ENCODE measurements at places on chromosomes 3 and 15. TPM values are rescaled to one million over a fixed set of nuclear protein-coding genes. Genes with fewer than 3 reads are reported as not detected.
A peak's percentile ranks its signal among the peaks of the same experiment; 100 is the strongest.

GRCh38 chr3:46993986-46994385 lies 14.5 kb downstream of the NBEAL2 start:
- no peak overlapping the region for H3K4me3 ChIP-seq
- H3K27me3 ChIP-seq = no peaks in the 10 kb centered on the region
- peaks cover 6% of the 10 kb centered on the region for H3K36me3 ChIP-seq
- no peak overlapping the region for H3K27ac ChIP-seq
- H3K4me1 ChIP-seq = peaks cover 3% of the 10 kb centered on the region

The RBPMS2 gene
- 0.26 TPM for total RNA-seq

DNA sequence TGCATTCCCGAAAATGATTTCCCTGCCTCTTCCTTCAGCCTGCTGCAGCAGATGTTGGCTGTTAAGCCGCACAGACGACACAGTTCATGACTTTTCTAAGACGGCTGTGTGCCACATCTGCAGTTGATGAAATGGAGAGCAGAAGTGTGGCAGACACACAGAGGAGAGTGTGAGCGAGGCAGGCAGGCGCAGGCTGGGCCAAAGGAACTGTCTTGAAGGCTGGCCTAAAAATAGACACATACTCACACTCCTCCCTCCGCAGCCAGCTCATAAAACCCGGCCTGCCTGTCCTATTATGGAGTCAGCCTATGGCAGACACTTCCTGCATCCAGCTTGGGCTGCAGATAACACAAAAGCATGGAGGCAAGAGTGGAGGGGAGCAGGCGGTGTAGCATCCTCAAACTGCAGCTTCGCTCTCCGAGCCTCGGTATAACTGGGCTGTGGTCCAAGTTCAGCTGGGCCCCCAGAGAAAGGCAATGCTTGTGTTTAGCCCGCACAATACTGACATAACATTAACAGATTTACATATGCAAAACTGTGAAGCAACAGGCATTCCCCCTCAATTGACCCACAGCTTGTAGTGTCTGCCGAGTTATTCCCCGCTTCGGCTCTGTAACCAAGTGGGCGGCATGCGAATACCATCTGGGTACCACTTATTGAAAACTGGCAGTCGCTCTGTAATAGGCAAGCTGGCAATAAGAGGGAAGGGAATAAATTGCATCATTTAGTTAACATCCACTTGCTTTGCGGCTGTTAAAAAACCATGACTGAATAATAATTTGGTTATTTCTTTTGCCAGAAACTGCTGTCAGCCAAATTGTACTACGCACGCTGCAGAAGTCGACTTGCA lies 40.8 kb downstream of the FOXP1 start:
- no peak overlapping the region for H3K27ac ChIP-seq
- H3K36me3 ChIP-seq = no peaks in the 10 kb centered on the region
- H3K4me3 ChIP-seq = no peak overlapping the region

DNA sequence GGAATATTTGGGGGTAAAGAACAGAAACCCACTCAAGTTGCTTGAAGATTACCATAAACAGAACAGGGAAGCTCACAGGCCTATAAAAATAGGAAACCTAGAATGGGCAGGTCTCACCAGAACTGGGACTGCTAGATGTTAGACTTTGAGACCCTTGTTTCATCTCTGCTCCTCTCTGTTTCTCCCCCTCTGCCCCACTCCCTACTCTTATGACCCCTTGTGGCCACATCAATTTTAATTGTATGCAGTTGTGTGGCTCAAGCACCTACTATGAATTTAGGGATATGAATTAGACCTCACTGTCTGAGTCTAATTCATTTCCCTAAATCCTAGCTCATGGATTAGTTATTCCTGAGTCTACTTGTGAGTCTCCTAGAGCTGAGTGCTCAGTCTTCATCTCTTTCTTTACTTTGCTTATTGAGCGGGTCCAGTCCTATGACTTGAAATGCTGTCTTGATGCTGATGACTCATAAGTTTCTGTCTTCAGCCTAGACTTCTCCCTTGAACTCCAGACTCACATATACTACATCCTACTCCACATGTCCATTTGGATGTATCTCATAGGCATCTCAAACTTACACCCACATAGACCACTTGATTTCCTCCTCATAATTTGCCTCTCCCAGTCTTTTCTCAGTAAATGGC lies 78.7 kb downstream of the ITPR1 start:
- no peak overlapping the region for H3K4me3 ChIP-seq
- peaks cover 4% of the 10 kb centered on the region for H3K4me1 ChIP-seq
- H3K27me3 ChIP-seq = no peaks in the 10 kb centered on the region
- H3K36me3 ChIP-seq = no peaks in the 10 kb centered on the region
- no peak for DNase-seq

DNA sequence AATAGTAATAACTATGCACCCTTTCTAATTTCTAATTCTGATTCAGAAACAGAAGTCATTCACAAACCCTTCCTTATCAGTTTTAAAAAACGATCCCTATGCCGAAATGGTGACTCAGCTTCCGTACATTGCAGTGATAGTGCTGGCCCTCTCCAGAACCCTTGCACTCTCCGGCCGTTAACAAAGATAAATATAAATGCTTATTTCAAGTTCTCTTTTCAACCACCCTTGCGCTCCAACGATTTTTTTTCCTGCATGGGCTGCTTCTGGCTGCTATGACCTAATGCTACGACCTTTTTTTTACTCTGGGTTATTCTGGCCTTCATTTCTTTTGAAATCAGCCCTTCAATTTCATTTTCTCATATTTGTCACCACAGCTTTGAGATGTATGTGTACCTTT lies 646.2 kb downstream of the NTRK3 start:
- H3K27me3 ChIP-seq = no peaks in the 10 kb centered on the region
- no peak overlapping the region for H3K4me3 ChIP-seq
- H3K27ac ChIP-seq = no peak overlapping the region
- no peaks in the 10 kb centered on the region for H3K36me3 ChIP-seq
- no peaks in the 10 kb centered on the region for H3K4me1 ChIP-seq

The MKRN3 gene
- not detected for total RNA-seq

DNA sequence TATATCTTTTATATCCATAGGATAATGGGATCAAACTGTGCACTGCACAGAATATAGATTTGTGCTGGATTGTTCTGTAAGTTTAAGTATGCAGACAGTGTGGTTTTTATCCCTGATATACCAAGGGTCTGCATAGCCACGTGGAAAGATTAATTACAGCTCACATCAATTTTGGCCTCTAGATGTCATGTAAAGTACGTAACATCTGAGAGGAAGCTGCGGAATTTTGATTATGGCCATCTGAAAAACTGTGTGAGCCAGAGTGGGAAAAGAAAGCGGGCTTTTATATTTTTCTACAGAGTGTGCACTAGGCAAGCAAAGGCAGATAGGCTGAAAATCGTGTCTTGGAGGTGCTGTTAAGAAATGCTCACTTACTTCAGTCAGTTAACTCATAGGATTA lies 562.7 kb downstream of the GBE1 start:
- H3K36me3 ChIP-seq = no peaks in the 10 kb centered on the region
- H3K27ac ChIP-seq = no peak overlapping the region
- H3K4me1 ChIP-seq = no peaks in the 10 kb centered on the region

GRCh38 chr15:65787260-65787659 lies 4.8 kb downstream of the DENND4A start:
- peak overlapping the region; percentile 53 for H3K27ac ChIP-seq
- peaks cover 52% of the 10 kb centered on the region for H3K4me1 ChIP-seq
- no peaks in the 10 kb centered on the region for H3K27me3 ChIP-seq

DNA sequence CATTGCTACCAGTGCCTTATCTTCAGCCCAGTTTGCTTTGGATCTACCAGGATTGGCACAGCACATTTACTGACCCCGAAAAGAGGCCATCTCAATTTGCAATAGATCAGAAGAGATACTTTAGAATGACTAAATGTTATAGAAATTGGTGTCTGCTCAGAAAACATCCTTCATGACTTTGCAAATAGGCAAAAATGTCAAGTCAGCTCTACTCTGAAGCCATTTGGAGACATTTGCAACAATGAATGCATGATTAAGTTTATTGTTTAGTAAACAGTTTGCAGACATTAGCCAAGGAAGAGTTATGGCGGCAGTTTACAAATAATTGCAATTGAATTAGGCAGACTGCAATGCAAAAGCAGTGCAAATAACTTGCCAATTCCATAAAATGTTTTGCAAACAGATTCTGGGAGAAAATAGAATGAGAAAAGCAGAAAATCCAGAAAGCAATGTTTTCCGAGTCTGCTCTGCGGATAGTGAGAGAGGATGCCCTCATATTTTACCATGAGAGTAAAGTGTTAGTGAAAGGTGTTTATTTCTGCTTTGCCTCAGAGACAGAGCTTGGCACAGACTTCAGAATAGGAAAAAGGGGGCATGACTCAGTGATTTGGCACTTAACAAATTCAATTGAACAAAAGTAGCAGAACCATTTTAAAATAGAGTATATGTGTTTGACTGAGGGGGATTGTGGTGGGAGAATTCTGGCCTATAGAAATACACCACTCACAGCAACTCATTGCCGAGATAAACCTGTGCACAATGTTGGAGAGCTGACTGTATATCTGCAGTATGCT lies 334.9 kb upstream of the NR2F2 start:
- no peak overlapping the region for H3K27ac ChIP-seq
- no peaks in the 10 kb centered on the region for H3K4me1 ChIP-seq
- no peak overlapping the region for H3K4me3 ChIP-seq
- no peaks in the 10 kb centered on the region for H3K27me3 ChIP-seq

The UPK1B gene
- 9.3 TPM for total RNA-seq

- no peak overlapping the region for H3K27ac ChIP-seq
- H3K4me3 ChIP-seq = no peak overlapping the region
- H3K36me3 ChIP-seq = no peaks in the 10 kb centered on the region
- H3K27me3 ChIP-seq = no peaks in the 10 kb centered on the region
- H3K4me1 ChIP-seq = no peaks in the 10 kb centered on the region
Measured at GRCh38 chr3:16150285-16150684, 24.2 kb upstream of the GALNT15 start.

- no peak overlapping the region for H3K4me3 ChIP-seq
- DNase-seq = peak; percentile 12
- peaks cover 17% of the 10 kb centered on the region for H3K4me1 ChIP-seq
- no peaks in the 10 kb centered on the region for H3K36me3 ChIP-seq
- no peaks in the 10 kb centered on the region for H3K27me3 ChIP-seq
Measured at GRCh38 chr3:113286524-113286923, 75.2 kb downstream of the BOC start.

- no peak overlapping the region for H3K27ac ChIP-seq
- no peaks in the 10 kb centered on the region for H3K27me3 ChIP-seq
- DNase-seq = no peak
- no peak overlapping the region for H3K4me3 ChIP-seq
- no peaks in the 10 kb centered on the region for H3K4me1 ChIP-seq
Measured at GRCh38 chr3:166445865-166446264, 608.6 kb upstream of the BCHE start.

DNA sequence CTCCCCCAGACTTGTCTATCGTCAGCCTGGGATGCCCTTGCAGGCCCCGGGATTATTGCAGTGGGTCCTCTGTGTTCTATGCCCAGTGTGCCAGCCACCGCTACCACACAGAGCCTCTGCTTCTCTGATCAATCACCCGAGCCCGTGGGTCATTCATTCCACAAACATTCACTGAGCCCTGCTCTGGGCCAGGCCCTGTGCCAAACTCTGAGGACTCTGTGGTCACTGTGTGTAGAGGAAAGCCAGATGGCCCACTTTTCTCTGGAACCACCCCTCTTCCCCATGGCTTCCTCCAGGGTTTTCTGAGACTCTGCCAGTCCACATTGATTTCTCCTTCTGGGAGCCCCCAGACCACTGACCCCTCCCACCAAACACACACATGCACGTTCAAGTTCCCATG lies 55.5 kb downstream of the BSN start:
- H3K4me1 ChIP-seq = no peaks in the 10 kb centered on the region
- H3K27ac ChIP-seq = no peak overlapping the region
- H3K27me3 ChIP-seq = no peaks in the 10 kb centered on the region
- no peaks in the 10 kb centered on the region for H3K36me3 ChIP-seq
- H3K4me3 ChIP-seq = no peak overlapping the region

GRCh38 chr15:79329171-79329611 lies 18.3 kb downstream of the TMED3 start:
- H3K4me3 ChIP-seq = no peak overlapping the region
- DNase-seq = no peak
- H3K36me3 ChIP-seq = no peaks in the 10 kb centered on the region
- no peaks in the 10 kb centered on the region for H3K27me3 ChIP-seq
- H3K27ac ChIP-seq = no peak overlapping the region
- peaks cover 21% of the 10 kb centered on the region for H3K4me1 ChIP-seq

DNA sequence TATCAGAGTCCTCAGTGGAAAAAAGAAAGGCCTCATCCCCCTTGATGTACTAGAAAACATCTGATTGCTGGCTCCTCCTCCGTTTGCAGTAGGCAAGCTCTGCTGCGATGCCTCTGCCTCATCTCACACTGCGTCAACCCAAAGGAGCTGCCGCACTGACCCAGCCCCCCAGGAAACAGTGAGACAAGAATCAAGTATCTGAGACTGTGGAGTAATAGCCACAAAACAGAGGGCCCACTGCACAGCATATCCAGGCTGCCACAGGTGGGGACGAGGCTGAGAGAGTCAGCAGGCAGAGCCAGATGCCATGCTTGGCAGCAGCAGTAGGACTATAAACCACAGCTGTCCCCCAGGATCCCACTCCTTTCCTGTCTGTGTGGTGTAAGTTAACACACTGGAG lies 165.9 kb downstream of the STAC start:
- H3K36me3 ChIP-seq = no peaks in the 10 kb centered on the region
- no peak overlapping the region for H3K4me3 ChIP-seq
- no peak overlapping the region for H3K27ac ChIP-seq
- no peaks in the 10 kb centered on the region for H3K4me1 ChIP-seq
- DNase-seq = no peak
- H3K27me3 ChIP-seq = no peaks in the 10 kb centered on the region

The ROPN1 gene
- not detected for total RNA-seq

DNA sequence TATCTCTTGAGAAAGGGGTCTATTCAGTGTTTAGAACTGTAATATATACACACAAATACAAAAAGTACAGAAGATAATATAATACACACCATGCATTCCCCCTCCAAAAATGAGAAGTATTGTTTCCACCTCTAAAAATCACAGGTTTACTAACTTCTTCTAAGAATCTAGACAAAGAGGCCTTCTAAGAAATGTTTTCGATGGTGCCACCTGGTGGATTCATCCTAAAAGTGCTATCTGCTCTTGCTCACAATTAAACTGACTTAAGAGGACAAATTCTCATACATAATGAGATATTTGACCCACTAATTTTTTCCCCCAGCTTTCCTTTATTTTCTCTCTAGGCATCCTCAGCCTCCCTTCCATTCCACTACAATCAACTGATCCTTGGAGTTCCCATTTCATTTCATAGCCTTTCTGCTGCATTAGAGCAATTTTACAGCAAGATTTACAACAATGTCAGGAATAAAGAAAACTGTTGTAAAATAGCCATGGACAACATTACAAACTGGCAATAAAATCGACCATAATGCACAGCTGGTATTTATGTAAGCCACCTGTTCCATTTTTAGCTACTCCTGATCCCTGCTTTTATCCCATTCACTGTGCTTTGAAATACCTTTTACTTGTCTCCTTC lies 124.6 kb downstream of the ARRDC4 start:
- no peak overlapping the region for H3K4me3 ChIP-seq
- no peak overlapping the region for H3K27ac ChIP-seq
- no peaks in the 10 kb centered on the region for H3K4me1 ChIP-seq
- H3K27me3 ChIP-seq = no peaks in the 10 kb centered on the region

DNA sequence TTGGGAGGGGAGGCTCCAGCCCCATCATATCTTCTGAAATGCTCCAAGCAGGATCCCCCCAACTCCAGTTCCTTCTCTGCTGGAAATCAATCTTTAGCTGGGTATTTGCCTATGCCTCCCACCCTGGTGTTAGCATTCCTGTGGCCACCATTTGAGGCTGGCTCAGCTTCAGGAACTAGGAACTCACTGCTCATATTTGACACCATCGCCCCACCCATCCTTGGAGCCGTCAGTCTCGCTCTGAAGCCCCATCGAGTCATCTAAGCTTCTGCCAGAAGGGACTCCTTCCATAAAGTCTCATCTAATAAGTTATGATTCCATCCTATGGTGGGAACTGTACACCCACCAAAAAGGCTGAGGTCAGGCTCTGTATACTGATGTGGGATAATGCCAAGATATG lies 26.4 kb downstream of the PRKCD start:
- no peaks in the 10 kb centered on the region for H3K27me3 ChIP-seq
- no peak overlapping the region for H3K4me3 ChIP-seq
- peaks cover 33% of the 10 kb centered on the region for H3K36me3 ChIP-seq
- H3K4me1 ChIP-seq = peaks cover 5% of the 10 kb centered on the region

All from body of pancreas (tissue), 4 donors.